Activated CD4-positive, CD25-positive, alpha-beta regulatory T cell treated with anti-CD3 and anti-CD28 coated beads, Interleukin-2, amount 50 U/mL, for 16 hours (primary cell): ENCODE measurements at places on chromosomes 5 and 9.

DNA sequence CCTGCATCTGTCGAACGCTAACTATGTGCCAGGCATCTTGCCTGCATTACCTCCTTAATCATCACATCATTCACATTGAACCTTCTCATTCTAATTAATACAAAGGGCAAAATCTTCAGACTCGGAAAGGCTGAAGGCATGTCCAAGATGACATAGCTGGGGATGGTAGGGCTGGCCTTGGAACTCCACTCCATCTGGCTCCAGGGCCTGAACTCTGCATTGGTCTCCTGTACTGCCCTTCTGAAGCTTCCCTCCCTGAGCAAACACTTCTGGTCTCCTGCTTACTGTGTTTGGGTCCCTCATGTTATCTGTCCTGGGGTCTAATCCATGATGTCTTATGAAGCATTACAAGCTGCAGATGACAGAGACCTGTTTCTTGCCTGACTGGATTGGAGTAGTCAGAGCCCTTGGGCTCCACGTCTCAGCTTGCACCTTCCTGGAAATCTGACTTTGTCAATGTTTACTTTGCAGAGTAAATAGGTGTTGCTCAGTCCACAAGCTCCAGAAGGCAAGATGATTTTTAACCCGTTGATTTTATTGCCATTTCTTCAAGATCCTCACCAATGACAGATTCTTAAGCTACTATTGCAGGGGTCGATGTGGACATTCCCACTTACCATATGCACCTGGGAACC, 106.1 kb downstream of the GALNT10 start:
- no peak for DNase-seq

DNA sequence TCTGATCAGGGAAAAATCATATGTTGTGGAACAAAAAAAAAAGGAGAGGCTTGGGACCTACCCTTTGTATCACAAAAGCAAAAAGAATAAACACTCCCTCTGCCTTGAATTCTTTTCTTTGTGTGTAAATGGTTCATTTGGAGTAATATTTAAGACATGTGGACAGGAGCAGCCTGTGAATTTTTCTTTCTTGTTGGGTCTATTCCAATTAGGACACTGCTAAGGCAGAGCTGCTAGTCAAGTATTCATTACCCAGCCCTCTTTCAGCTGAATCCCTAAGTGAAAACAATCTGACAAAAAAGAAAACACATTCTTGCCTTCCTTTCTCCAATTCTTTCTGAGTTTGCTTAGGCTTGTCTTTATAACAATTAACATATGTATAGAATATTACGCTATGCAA, 330.0 kb downstream of the EBF1 start:
- DNase-seq = no peak

DNA sequence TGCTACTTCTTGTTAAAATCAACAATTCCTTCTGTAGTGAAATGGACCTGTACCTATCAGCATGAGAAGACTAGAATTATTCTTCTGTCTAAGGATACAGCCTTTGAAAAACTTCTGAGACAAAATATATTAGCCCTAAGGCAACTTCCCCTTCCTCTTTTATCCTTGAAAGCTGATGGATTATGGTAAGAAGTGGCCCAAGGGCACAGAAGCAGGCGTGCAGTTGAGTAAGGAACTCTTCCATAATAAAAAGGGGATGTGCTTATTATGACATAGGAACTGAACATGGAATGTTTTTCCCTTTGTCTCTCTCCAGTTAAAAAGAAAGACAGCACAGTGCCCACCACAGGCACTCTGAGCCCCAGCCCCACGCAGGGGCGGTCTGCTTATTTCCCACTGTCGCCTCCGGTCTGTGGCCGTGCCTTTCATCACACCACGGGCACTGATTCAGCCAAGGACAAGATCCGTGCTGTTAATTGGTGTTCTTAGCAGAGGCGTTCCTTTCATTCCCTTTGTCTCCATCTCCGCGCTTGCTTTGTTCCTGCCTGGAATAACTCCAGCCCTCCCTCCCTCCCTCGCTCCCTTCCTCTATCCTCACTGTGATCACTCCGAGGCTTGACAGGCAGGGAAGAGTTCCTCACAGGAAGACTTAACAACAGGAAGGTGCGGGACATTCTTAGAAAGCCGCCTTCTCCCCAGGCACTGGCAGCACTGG, 135.9 kb upstream of the OTULINL start:
- DNase-seq = no peak

GRCh38 chr9:108468364-108468763, 387.4 kb downstream of the ACTL7B start:
- DNase-seq = no peak

DNA sequence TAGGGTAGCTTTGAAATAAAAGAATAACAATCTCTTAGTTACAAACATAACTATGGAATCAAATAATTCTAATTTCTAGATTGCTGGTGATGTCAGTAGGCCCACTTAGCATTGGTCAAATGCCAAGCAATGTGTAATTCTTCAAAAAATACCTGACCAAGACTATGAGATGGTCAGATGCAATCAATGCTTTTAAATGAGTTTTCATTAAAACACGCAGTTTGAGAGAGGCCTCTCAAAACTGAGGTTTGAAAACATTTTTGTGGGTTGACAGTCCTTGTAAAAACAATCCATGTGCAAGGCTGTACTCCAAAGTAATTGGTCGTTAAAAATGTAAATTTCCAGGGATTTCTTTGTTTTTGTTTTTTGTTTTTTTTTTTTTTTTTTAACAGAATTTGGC, 1.2 kb upstream of the RLN2 start:
- no peak for DNase-seq

- DNase-seq = peak; percentile 29
Observed at GRCh38 chr5:43073597-43074546, 33.8 kb upstream of the ANXA2R start.

DNA sequence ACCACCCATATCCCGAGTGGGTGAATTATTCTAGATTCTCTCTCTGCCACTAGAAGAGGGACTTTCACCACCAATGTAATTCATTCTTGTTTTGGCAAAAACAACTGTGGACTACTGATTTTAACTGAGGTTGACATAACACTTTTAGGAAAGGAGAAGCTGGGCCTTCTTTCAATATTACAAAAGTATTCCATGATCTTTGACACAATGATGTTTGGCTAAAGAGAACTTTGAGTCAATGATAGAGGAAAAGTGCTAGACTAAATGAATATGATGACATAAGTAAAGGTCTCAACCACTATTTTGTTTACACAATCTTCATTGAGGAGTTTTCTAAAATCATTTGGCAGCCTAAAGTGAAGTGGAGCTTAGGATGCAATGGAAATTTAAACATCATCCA, 336.9 kb upstream of the PDE4D start:
- no peak for DNase-seq

DNA sequence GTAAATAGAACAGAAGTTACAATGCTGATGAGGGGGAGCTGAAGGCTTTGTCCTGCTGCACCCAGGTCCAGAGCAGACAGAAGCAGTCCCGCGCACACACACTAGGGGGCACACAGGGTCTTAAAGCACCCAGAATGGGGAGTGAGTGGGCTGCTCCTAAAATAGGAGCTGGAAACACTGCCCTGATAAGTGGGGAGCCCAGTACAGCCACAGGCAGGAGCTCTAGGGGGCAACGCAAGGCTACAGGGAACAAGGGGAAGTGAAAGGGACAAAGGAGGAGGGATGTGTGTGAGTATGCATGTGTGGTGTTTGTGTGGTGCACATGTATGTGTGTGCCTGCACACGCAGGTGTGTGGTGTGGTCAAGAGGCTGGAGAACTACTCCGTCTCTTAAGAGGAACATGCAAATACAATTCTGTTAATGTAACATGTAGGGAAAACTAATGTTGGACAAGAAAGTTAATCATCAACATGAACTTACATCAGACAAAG, 191.5 kb downstream of the ROR2 start:
- DNase-seq = no peak

DNA sequence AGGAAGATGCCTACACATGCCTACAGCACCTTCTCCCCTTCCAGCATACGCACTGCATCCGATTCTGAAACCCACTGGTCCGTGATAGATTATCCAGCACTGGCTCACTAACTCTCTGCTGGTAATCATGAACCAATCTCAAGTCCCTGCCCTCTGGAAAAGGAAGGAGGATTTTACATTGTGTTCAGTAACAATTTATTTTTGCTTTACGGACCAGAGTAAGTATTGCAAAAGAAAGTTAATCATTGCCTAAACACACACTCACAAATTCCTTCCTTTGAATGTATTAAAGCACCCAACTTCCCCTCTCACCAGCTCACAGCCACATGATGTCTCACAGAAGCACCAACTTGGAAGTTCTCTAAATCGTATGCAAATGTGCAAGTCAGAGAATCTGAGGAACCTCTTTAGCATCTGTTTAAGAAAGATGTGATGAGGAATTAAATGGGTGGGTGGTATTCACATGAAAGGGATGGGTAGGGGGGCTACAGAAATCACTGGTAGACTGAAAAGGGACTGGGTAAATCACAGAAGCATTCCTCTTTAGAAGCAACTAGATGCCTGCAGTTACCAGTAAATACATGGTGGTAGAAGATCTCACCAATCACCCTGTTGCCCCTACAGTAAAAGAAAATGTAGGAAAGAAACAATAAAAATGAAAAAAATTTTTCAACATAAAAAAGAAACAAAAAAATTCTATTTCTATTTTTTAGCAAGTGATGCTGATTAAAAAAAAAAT, 8.4 kb downstream of the GNAQ start:
- DNase-seq = no peak

DNA sequence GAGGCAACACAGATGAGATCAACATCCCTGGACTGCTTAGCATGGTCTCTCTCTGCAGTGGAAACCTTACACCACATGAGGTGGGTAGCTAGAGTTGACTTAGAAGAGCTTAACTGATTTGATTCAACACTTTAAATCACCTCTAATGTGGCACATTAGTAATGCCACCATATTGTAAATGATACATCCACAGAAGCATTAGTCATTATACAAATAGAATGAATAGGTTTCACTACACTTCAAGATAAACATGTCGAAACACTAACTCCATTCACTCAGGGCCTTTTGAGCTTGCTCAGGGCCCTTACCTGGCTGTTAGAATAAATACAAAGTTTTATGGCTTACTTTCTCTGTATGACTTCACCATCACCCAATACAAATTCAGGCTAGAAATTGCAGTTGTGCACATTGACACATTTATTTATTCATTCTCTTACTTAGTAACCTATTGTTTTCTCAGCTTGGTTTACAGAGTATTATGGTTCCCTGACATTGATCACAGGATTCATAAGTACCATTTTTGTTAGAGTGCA, 9.3 kb upstream of the SMAD5 start:
- DNase-seq = no peak

- DNase-seq = no peak
Observed at GRCh38 chr9:89475891-89476440, 21.9 kb downstream of the SEMA4D start.

- no peak for DNase-seq
Observed at GRCh38 chr5:136133222-136133921, 727 bp downstream of the SMAD5 start.

DNA sequence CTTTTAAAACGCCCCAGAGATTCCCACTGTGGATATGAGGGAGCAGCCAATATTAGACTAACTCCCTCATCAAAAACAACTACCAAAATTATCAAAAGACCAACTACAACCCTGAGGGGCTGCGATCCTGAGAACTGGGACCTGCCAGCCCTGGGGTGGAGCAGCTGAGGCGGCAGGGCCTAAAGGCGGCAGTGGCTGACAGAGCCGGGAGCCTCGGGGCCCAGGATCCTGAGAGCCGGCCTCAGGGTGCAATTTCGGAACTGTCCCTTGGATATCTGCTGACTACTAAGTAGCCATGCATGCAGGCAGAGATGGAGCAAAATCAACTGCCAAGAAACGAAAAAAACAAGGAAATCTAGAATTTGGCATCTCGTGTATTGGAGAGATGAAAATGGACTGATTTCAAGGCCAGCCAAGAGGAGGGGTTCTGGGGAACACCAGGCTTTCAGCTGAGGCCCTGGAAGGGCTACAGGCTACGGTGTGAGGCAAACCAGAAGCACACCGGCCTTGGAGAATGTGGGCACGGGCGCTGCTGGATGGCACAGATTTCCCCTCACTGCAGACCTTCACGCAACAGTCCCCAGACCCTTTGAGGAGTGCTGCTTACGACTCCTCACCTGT, 63.6 kb upstream of the UBAC1 start:
- DNase-seq = no peak

DNA sequence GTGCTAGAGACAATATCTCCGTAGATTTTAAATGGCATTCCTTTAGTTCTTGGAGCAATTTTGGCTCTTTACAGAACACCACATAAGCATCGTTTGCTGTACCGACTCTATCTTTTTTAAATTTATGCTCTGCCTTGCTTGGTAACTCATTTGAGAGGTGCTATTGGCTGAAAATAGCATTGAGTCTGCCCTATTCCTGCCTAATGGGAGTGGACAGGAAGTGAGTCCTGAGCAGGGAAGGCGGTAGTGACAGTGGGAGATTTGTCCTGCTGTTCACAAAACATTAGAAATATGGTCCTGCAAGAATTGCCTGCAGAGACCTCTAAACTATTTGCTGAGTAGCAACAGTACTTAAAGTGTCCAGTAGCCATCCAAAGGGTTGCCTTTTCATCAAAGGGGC, 115.2 kb upstream of the IFNE start:
- DNase-seq = no peak

GRCh38 chr5:98927989-98928872, 576 bp downstream of the CHD1 start:
- DNase-seq = peak; percentile 16

GRCh38 chr9:4080921-4081895, 218.7 kb downstream of the GLIS3 start:
- DNase-seq = no peak

DNA sequence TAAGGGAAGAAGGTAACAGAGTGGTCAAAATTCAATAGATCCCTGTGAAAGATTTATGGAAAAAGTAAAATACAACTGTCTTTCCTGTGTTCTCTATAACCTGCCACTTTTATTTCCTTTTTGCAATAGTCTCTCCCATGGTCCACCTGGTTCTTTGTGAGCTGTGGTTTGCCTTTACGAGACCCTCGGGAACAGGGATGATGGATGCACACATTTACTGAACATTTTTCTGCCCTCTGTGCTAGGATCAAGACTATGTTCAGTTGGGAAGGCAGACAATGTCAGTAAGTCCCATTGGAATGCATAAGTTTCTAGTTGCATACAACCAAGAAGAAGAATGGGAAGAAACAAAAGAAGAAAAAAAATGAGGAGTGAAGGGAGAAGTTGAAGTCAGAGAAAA, 281.2 kb downstream of the TRPM3 start:
- no peak for DNase-seq

GRCh38 chr5:171369056-171369455, 18.6 kb upstream of the NPM1 start:
- no peak for DNase-seq
